Tongue (tissue), 3 donors: ENCODE measurements at places on chromosomes 12 and 14. TPM values are rescaled to one million over a fixed set of nuclear protein-coding genes. Genes with fewer than 3 reads are reported as not detected.

GRCh38 chr12:80643961-80644360, 63.5 kb upstream of the MYF6 start:
- DNase-seq: no peak

The IL31 gene
- total RNA-seq: not detected

The OR4K17 gene
- total RNA-seq: not detected

DNA sequence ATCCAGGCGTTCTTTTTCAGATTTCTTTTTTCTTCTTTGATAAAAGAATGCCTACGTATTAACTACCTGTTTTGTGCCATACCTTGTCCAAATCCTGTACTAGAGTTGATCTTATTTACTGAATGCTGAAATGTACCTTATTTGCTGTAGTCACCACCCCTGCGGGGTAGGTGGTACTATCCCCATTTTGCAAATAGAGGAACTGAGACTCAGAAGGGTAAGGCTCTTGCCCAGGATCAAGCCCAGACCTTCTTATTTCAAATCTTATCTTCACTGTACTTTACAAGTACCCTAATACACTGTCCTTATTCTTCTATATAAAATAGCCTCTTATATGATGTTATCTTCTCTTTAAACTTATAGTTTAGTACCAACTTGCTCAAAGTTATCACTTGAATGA, 206.5 kb downstream of the SLC41A2 start:
- no peak for DNase-seq

The GNS gene
- 103 TPM for total RNA-seq

GRCh38 chr12:130825771-130826150, 13.3 kb downstream of the STX2 start:
- DNase-seq: no peak

DNA sequence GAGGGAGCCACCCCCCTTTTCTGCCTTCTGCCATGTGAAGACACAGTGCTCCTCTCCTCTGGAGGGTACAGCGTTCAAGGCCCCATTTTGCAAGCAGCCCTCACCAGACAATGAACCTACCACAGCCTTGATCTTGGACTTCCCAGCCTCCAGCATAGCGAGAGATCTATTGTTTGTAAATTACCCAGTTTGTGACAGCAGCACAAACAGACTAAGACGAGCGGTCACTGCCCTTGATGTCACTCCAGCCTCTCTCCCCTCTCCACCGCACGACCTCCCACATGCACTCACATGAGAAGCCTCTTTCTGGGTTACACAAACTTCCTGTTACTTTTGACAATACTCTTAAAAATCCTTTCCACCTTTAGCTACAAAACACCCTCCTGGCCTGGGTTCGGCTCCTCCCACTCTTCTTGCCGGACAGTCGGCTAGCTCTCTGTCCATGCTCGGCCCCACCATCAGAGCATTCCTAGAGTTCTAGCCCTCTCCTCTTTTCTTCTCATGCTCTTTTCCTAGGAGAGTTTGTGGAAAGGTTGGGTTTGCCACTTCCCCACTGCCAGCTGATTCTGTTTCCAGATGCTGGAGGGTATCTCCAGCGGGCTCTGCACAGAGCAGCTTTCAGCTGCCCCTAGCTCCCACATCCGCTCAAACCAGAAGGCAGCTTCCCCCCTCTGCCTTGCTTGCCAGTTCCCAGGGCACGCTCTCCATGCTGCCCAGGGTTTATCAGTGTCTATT, 124.3 kb downstream of the FOXN3 start:
- no peak for DNase-seq

GRCh38 chr12:116143909-116144308, 133.6 kb downstream of the MED13L start:
- DNase-seq: no peak

GRCh38 chr12:29778531-29778930, 5.2 kb downstream of the TMTC1 start:
- DNase-seq: no peak

The TRIAP1 gene
- total RNA-seq: 12.0 TPM

DNA sequence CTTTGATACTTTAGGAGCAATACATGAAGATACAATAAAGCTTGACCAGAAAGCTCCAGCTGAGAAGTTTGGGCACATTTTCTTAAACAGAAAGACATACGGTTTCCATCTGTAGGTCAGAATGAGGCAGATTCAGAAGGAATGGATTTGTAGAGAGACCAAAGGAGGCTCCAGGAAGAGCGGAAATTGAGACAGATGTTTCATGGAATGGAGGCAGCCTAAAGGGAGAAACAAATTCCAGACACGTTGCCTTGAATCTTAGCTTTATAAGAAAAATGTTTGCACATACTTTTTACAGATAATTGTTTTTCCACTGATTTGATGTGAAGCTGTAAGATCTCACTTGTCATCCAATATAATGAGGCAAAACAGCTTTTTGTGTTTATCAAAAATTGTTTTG, 24.8 kb downstream of the EPYC start:
- DNase-seq: peak; percentile 86

- peak; percentile 63 for DNase-seq
These were observed 103.3 kb downstream of the NCOR2 start for GRCh38 chr12:124464062-124464461.

GRCh38 chr12:92905811-92906554, 23.1 kb downstream of the EEA1 start:
- DNase-seq: no peak

DNA sequence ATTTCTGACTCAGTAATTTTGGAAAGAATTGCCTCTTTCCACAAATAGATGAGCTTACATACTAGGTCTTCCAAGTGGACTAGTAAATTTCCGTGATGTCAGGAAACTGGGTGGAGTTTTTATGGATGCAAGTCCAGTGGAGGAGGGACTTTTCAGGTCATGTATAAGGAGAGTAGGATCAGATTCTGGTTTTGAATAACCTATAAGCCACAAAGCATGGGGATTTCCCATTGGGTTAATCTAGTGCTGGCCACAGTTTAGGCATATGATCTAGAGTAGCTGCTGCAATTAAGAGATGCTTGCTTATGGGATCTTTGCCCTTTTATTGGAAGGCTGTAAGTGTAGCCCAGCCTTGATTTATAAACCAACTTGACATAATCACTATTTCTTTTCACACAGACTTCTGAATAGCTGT, 33.8 kb downstream of the STK38L start:
- DNase-seq: peak; percentile 34

- no peak for DNase-seq
These were observed 40.5 kb downstream of the FBRSL1 start for GRCh38 chr12:132530447-132530846.

DNA sequence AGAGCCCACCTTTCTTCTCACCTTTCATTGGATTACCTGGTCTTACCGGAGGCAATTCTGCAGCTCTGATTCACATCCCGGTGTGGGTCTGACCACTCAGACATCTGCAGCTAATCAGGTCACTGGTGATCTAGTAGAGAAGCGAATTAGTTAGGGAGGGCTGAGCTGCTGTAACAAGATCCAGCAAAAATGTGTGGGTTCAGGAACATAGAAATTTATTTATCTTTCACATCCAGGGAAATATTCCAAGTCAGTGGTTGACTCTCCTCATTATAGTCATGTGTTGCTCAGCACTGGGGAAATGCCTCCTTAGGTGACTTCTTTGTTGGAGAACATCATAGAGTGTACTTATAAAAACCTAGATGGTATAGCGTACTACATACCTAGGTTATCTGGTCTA, 218.7 kb upstream of the PELI2 start:
- DNase-seq: no peak

The SHMT2 gene
- 70.1 TPM for total RNA-seq

The ADSS1 gene
- total RNA-seq: 98.8 TPM

DNA sequence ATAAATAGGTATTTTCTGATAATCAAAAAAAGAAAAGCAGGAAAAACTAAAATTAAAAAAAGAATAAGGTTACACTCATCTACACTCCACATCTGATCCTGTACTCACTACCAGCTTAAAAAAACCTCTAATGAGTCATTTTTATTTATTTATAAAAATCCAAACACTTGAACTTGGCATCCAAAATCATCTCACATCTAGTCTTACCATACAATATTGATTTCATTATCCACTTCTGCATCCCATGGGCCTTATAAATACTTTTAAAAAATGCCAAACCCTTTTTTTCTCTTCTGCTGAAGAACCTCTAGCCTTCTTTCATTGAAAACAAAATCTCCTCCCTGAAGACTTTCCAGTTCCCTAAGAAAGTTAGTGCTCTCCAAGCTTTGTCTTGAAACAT, 109.7 kb downstream of the TMTC3 start:
- no peak for DNase-seq

- DNase-seq: no peak
These were observed 15.2 kb upstream of the FBXO34 start for GRCh38 chr14:55255979-55256378.

GRCh38 chr14:101353422-101353821, 207.9 kb upstream of the DIO3 start:
- no peak for DNase-seq

DNA sequence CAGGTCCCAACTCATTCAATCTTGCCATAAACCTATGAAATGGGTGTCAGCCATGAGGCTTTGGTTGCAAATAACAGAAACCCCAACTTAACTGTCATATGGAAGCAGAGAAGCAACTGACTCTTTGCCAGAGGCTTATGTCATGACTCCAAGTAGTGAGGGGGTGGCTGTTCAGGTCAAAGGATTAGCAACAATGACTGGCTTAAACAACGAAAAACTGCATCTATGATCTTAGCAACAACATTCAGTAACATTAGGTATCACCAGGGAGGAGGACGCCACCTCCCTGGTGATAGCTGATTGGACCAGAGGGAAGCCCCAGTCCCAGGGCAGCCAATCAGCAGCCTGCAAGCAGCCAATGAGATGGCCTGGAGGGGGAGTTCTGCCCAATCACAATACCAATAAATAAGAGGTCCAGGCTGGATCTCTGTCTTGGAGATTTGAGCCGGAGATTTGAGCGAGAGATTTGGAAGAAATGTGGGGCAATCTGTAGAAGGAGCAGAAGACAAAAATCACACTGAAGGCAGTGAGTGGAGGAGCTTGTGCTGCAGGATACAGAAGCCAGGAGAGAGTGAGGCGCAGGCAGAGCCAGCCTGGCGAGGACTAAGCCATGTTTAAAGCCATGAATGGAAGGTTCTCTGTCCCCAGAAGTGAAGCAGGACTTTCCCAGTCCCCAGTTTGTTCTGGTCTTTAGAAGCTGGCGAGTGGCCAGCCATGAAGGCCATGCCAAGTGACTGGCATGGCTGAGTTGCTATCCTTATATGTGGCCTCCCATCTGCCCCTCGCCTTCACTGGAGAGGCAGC, 93.3 kb downstream of the CALM1 start:
- DNase-seq: peak; percentile 61

DNA sequence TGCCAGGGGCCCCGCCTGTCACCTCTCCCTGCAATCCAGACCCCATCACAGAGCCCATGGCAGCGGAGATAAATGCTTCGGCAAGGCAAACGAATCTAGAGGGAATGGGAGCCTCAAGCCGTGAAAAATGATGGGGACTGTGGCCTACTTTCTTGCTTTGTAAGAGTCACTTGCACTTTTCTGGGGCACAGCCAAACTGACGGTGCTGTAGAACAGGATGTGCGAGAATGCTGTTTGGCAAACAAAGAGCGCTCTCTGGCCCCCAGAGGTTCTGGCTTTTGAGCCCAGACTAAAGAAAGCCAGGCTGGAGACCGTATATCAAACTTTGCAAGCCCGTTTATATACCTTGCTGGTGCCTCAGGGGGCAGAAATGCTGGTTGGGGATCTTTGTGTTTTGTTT, 108.7 kb downstream of the CACNA1C start:
- DNase-seq: peak; percentile 39

- DNase-seq: no peak
These were observed 27.2 kb upstream of the RGS6 start for GRCh38 chr14:71905031-71905430.

- no peak for DNase-seq
These were observed 171.7 kb downstream of the SLC5A8 start for GRCh38 chr12:101038289-101038871.

The CLEC9A gene
- total RNA-seq: 0.82 TPM
